ENCODE measurements at places on chromosomes 1 and 21.

- no peak overlapping the region for H3K4me3 ChIP-seq
- peaks cover 3% of the 10 kb centered on the region for H3K27me3 ChIP-seq
- H3K27ac ChIP-seq, result no peak overlapping the region
- no peaks in the 10 kb centered on the region for H3K4me1 ChIP-seq
These were observed 69.5 kb upstream of the HUNK start for GRCh38 chr21:31803039-31804007.

DNA sequence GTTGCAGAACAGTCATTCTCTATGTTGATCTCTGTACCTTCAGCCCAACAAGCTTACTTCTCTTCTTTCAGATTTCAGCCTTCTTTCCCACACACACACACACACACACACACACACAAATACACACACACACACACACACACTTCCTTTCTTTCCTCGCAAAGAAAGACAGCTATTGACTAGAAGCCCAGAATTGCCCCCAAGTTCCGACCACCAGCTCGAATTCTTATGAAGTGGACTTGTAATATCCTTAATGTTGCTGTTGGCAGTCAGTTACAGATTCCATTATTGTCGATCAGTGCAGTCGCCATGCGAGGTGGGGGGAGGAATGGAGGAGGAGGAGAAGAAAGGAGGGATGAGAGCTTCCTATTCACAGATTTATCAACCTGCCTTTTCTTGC is 125.5 kb downstream of the CLEC20A start:
- H3K27me3 ChIP-seq, result no peaks in the 10 kb centered on the region
- H3K4me1 ChIP-seq, result peaks cover 3% of the 10 kb centered on the region
- H3K27ac ChIP-seq, result no peak overlapping the region
- no peak for DNase-seq

DNA sequence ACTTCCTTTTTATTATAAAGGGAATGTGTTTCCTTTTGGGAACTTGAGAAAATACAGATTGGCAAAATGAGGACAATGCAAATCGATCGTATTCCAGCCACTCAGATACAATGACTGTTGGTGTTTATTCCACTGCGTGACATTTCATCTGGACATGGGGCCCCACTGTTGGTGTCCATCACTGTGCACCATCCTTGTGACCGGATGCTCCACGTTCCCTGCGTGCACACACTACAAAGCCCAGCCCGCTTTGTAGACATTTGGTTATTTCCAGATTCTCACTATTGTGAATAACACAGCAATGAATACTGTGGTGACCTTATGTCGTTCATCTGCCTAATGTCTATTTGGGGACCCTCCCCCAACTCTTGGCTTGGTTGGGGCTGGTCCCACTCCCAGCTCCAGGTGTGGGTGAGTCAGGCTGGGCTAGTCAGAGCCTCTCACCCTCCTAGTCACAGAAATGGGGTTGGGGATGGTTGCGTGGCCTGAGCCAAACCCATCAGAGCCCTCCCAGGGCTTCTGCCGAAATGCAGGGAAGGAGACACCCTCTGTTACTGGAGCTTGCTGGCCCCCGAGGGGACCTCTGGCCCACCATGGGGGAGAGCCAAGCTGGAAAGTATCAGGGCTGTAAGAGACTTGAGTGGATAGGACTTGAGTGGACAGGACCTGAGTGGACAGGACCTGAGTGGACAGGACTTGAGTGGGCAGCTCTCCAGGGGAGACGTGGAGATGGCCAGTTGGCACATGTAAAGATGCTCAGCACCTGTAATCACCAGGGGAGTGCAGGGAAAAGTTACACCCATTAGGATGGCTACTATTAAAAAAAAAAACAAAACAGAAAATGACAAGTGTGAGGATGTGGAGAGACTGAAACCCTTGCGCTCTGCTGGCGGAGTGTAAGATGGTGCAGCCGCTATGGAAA is 57.1 kb upstream of the ADARB1 start:
- H3K4me3 ChIP-seq, result no peak overlapping the region
- no peak for DNase-seq
- no peaks in the 10 kb centered on the region for H3K36me3 ChIP-seq
- H3K27ac ChIP-seq, result no peak overlapping the region
- H3K27me3 ChIP-seq, result peaks cover 33% of the 10 kb centered on the region
- H3K4me1 ChIP-seq, result peaks cover 4% of the 10 kb centered on the region

DNA sequence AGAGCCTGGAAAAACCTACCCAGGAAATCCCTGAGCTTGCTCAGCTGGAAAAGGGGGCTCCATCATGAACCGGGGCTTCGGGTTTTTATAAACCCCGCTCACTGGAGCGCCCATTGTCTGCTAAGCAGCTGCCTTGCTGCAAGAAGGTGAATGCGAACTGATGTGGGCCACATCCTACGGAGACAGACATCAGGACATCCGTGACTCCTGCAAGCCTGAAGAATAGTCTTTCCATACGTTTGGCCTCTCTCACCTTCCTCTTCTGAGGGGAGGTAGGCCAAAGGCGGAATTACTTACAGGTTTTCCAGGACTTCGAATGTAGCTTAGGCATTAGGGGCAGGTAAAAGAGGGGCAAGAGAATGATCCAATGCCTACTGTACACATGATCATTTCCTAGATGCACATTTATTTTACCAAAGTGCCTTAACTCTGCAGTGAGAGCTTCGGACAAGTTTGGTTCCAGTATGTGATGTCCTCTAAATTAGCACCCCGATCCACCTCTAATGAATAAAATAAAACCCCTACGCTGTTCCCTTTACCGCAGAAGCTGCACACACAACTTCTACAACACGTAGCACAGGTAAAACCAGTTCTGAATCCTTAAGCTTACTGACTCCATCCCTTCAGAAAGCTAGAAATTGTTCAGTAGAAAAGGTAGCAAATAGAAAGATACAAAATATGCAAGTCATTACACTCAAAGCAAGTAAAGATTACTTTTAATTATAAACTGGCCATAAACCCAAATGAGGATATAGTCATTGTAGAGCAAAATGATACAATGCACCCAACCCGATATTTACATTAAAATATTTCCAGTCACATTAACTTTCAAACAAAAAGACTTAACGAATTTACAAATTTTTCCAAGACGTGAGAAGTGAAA is 866 bp upstream of the SORT1 start:
- peak; percentile 15 for DNase-seq
- peaks cover 16% of the 10 kb centered on the region for H3K4me1 ChIP-seq
- H3K27me3 ChIP-seq, result peaks cover 40% of the 10 kb centered on the region
- peak overlapping the region; percentile 46 for H3K4me3 ChIP-seq
- peaks cover 28% of the 10 kb centered on the region for H3K36me3 ChIP-seq

DNA sequence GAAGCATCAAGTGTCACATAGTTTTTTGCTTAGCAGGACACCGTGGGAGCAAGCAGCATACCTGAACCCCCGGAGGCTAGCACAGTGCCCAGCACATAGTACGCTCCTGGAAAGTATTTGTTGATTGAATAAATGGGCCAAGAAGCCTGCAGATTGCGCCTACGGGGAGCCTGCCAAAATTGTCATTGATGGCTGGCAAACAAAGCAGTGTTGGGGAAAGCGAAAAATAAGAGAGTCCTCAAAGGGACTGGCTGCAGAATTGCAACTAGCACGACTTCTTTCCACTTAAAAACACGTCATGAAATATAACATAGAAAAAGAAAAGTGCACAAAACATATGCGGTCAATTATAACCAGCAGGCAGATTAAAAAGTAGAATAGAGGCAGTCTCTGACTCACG is 125.2 kb upstream of the GALNT2 start:
- H3K36me3 ChIP-seq, result no peaks in the 10 kb centered on the region
- H3K27me3 ChIP-seq, result peaks cover 6% of the 10 kb centered on the region
- no peak overlapping the region for H3K4me3 ChIP-seq

- no peak for DNase-seq
- H3K27ac ChIP-seq, result no peak overlapping the region
- H3K4me3 ChIP-seq, result no peak overlapping the region
- peaks cover 98% of the 10 kb centered on the region for H3K27me3 ChIP-seq
- peaks cover 16% of the 10 kb centered on the region for H3K4me1 ChIP-seq
These were observed 1.3 kb downstream of the TBX15 start for GRCh38 chr1:118986555-118987467.

DNA sequence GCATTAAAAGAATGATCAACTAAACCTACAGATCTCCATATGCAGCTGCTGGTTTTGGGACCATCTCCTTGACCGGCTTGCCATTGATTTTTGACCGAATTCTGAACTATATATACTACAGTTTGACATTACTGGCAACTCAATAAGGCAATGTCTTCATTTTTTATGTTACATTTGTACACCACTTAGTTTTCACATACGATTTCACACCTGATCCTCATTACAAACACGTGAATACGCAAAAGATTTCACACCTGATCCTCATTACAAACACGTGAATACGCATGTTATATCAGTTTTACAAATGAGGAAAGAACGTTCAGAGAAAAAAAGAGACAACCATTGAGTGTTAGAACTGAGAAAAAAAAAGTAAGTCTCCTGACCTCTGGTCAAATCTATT is 1.1 kb downstream of the SASS6 start:
- H3K27ac ChIP-seq, result no peak overlapping the region
- H3K4me3 ChIP-seq, result peak overlapping the region; percentile 77
- H3K4me1 ChIP-seq, result peaks cover 12% of the 10 kb centered on the region
- no peak for DNase-seq
- no peaks in the 10 kb centered on the region for H3K27me3 ChIP-seq

GRCh38 chr21:33096426-33096825 is 26.5 kb downstream of the OLIG1 start:
- H3K36me3 ChIP-seq, result no peaks in the 10 kb centered on the region
- no peaks in the 10 kb centered on the region for H3K4me1 ChIP-seq
- no peaks in the 10 kb centered on the region for H3K27me3 ChIP-seq

DNA sequence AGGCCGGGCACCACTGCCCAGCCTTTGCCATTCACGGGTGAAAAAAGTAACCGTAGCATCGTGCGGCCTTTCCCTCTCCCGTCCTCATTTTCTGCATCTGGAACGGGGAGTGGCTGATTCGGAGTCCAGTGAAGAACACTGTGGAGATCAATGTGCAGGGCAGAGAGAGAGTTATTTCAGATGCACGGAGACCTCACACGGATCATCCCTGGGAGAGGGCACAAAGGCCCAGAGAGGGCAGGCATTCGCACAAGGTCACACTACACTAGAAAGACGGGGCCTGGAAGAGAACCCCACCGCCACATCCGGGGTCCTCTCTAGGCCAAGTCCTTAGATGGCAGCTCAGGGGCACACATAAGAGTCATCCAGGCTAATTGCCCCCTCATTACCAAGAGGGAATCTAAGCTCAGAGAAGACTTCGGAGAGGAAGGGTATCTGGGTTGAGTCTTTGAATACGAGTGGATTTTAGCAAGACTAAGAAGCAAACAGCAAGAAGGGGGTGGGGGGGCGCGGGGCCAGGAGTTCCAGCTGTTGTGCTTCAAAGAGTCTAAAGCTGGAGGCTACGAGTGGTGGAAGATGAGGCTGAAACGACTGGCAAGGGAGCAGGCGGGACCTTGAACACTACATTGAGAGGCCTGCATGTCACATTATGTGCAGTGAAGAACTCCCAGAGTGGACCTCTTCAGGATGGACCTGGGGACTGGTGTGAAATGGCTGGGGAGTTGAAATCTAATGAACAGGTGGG is 857 bp downstream of the GPX7 start:
- H3K36me3 ChIP-seq, result peaks cover 19% of the 10 kb centered on the region
- H3K4me1 ChIP-seq, result peaks cover 51% of the 10 kb centered on the region
- no peaks in the 10 kb centered on the region for H3K27me3 ChIP-seq
- peak overlapping the region; percentile 26 for H3K27ac ChIP-seq
- H3K4me3 ChIP-seq, result peak overlapping the region; percentile 74
- no peak for DNase-seq

- H3K4me3 ChIP-seq, result no peak overlapping the region
- H3K27ac ChIP-seq, result no peak overlapping the region
- no peaks in the 10 kb centered on the region for H3K4me1 ChIP-seq
- no peaks in the 10 kb centered on the region for H3K27me3 ChIP-seq
- no peak for DNase-seq
These were observed 73.2 kb upstream of the DNAJC6 start for GRCh38 chr1:65235867-65236805.

DNA sequence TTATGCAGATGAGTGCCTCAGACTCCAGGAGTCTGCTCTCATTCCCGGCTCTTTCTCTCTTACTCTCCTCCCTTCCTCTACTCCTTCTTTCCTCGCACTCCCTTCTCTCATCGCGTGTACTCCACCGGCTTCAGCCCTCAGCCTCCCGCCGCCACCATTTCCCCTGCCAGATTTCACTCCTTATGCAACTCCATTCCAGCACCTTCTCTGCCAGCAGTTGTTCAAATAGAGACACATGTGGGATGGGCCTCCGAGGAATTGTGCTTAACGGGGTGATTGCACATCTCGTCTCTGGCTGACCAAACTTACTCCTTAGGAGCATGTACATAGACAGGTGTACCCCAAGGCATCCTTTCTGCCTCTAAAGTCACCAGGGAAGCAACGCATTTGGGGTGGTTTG is 2.1 kb downstream of the CNTN2 start:
- no peak overlapping the region for H3K4me3 ChIP-seq
- H3K27me3 ChIP-seq, result peaks cover 29% of the 10 kb centered on the region
- H3K27ac ChIP-seq, result no peak overlapping the region
- DNase-seq, result no peak

GRCh38 chr1:21384620-21385019 is 55.3 kb upstream of the NBPF3 start:
- H3K27ac ChIP-seq, result no peak overlapping the region
- no peaks in the 10 kb centered on the region for H3K27me3 ChIP-seq
- H3K36me3 ChIP-seq, result no peaks in the 10 kb centered on the region
- H3K4me3 ChIP-seq, result no peak overlapping the region
- DNase-seq, result no peak

- no peaks in the 10 kb centered on the region for H3K27me3 ChIP-seq
- no peak overlapping the region for H3K4me3 ChIP-seq
- no peaks in the 10 kb centered on the region for H3K36me3 ChIP-seq
- no peak overlapping the region for H3K27ac ChIP-seq
These were observed 548.2 kb upstream of the ADGRL4 start for GRCh38 chr1:79554688-79555087.

- no peak overlapping the region for H3K4me3 ChIP-seq
- H3K27ac ChIP-seq, result no peak overlapping the region
- DNase-seq, result no peak
These were observed 34.2 kb downstream of the EFCAB7 start for GRCh38 chr1:63557365-63557987.

DNA sequence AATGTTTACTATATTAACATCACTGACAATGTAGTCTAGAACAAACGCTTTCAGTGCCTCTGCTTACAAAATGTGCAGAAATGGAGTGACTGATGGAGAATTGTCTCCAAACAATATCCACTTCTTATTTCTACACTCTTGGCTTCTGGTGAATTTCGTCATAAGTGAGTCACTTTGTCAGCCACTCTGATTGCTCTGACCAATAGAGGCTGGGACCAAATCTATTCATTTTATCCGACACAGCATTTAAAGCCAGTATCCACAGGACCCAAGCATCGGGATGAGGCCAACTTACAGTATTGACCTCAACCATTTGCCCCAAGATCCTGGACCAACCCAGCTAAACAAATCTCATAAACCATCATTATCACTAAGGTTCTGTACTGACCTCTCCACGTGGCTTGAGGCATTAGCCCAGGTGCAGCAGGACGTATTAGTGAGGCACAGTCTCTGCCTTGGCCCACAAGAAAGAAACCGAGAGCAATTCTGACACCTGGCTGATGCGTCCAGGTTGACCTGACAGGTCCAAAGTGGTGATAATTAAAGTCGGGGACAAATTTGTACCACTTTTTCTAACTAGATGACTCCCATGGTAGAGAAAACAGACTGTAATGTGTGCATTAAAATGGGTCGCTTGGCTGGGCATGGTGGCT is 53.3 kb upstream of the ERO1B start:
- DNase-seq, result no peak
- H3K27me3 ChIP-seq, result no peaks in the 10 kb centered on the region
- no peak overlapping the region for H3K27ac ChIP-seq
- H3K36me3 ChIP-seq, result no peaks in the 10 kb centered on the region
- H3K4me1 ChIP-seq, result no peaks in the 10 kb centered on the region

GRCh38 chr1:20711285-20712214 is 6.3 kb downstream of the KIF17 start:
- no peaks in the 10 kb centered on the region for H3K4me1 ChIP-seq
- no peak overlapping the region for H3K27ac ChIP-seq
- H3K27me3 ChIP-seq, result peaks cover 13% of the 10 kb centered on the region
- no peak for DNase-seq
